ENCODE measurements at places on chromosomes 11 and 22. TPM values are rescaled to one million over a fixed set of nuclear protein-coding genes. Genes with fewer than 3 reads are reported as not detected.

KRTAP5-1 gene
- total RNA-seq: not detected

SLC15A3 gene
- 3.5 TPM for total RNA-seq

ANGPTL5 gene
- total RNA-seq: not detected

TTC36 gene
- total RNA-seq: 1.4 TPM

MUC5B gene
- not detected for total RNA-seq

MOGAT2 gene
- not detected for total RNA-seq

GDPD4 gene
- not detected for total RNA-seq

DNA sequence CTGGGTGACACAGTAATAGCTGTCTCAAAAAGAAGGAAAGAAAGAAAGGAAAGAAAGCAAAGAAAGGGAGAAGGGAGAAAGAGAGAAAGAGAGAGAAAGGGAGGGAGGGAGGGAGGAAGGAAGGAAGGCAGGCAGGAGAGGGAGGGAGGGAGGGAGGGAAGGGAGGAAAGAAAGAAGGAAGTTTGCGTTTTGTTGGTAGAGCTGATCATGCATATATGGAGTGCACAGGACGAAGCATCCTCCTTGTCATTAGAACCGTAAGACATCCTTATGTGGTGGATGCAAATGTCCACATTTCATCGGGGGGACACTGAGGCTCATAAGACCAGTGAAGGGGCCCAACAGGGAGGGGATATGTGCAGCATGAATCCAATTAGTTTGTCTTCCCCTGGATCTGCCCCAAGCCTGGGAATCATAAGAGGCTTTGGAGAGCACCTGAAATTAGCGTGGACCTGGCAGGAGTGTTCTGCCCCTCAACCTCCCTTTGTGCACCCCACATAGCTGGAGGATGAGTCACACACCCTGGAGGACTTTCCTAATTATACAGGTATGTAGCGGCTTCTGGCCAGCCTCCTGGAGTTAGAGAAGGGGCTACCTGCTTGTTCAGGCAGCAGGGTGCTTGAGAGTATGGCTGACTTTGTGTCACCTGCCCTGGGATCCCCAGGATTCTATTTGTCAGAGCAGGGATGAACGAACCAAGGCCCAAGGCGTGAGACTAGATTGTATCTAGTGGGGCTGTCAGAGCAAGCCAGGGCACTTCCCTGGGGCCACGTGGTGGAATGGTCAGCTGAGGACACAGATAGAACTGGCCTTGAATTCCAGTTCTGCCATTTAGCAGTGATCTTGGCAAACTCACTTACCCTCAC lies 119.7 kb upstream of the CD82 start:
- DNase-seq: no peak

GRCh38 chr11:46693597-46694012 lies 6.8 kb downstream of the ARHGAP1 start:
- DNase-seq: no peak

DNA sequence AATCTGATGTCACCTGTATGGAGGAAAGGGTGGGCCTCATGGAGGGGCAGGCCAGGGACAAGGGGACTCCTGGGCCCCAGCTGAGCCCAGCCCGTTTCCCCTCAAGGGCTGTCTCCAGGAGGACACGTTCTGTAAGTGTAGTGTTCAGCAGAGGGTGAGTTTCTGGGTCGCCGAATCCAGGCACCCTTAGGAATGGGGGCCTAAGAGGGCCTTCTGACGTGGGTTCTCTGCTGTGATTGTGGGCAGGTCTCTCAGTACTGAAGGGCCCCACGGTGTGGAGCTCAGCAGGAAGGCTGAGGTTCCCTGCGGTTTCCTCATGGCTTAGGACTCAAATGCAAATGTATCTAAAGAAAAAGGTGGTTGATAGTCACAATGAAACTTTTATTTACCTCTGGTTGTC lies 6.5 kb downstream of the PTDSS2 start:
- peak; percentile 31 for DNase-seq

DNA sequence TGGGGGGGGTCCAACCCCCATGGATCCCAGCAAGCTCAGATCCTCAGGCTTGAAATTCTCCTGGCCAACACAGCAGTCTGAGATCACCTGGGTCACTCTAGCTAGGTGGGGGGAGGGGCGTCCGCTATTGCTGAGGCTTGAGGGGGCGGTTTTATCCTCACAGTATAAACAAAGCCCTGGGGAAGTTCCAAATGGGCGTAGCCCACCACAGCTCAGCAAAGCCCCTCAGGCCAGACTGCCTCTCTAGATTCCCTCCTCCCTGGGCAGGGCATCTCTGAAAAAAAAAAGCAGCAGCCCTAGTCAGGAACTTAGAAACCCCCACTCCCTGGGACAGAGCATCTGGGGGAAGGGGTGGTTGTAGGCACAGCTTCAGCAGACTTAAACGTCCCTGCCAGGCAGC lies 16.7 kb downstream of the TRPC6 start:
- no peak for DNase-seq

DNA sequence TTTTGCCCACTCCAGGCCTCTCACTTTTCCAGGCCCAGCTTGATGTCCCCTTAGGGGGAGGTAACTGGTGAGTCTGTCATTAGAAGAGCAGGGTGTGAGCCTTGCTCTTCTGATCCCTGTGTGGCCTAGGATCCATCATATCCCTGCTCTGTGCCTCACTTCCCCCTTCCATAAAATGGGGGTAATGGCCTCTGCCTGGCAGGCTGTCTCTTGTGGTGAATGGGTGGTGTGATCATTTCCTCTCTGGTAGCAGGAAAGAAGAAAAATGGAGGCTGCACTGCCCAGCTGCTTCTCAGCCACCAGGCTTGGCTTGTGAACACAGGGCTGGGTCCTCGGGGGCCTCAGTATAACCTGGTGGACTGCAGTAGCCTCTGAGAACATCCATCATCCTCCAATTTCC lies 5.6 kb downstream of the ARHGEF17 start:
- DNase-seq: no peak

GRCh38 chr11:44319552-44320288 lies 9.8 kb upstream of the ALX4 start:
- no peak for DNase-seq

DNA sequence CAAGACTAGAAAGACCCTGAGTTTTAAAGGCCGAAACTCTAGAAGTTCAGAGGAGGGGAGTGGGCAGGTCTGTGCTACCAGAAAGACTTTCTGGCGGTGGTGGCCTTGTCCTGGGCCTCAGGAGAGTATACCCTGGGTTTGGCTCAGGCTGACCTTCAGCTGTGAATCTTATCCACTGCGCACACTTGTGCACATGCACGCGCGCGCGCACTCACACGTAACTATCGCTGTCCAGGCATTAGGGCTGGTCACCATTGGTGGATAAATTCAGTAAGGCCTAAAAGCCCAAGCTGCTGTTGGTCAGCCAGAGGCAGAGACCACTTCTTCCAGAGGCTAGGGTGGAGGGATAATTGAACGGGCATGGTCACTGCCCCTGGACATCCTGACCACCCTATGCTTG lies 25.1 kb downstream of the ARHGEF17 start:
- no peak for DNase-seq

DNA sequence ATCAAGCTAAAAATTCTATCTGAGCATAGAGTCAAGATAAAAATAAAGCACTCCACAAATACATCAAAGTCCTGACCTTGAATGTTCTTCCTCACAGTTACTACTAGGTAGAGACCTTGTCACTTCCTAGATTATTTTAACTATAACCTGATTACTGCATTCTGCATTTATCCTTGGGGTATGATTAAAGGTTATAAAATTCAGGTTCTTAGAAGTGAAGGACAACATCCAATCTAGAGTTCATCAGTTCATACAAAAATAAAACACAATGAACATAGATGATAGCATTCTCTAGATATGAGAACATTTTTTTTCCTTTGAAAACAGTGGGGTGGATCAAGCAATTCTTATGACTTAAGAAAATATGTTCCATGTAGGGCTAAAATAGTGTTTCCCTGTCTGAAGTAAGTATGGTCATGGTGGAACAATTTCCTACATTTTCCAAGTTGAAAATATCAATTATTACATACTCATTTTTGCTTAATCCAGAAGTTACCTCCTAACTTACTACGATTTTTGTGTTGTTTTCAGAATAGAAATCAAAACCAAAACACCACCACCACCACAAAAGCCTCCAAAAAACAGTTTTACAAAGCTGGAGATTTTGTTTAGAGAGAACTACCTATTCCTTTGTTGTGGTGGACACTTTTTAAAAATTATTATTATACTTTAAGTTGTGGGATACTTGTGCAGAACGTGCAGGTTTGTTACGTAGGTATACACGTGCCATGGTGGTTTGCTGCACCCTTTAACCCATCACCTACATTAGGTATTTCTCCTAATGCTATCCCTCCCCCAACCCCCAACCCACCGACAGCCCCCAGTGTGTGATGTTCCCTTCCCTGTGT lies 112.0 kb upstream of the DDI1 start:
- DNase-seq: no peak

DNA sequence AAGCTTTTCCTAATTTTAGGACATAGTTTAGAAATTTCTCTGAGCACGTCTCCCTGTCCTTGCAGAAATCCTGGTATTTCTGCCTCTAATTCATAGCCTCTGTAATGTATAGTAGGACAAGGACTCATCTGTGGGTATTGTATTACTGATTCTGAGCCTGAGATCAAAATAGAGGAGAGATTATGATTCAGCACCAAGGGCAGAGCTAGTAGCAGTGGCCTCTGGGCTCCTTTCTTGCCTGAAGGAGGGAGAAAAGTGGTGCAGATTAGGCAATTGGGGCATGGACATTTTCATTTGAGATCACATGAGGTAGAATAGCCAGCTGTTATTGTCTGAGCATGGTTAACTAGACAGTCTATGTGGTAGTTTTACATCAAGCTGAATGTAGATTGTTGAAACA lies 2.8 kb downstream of the MADD start:
- no peak for DNase-seq

- DNase-seq: no peak
These were observed 60.7 kb downstream of the LRRC32 start for GRCh38 chr11:76609736-76610370.

- DNase-seq: no peak
These were observed 14.2 kb downstream of the TXN2 start for GRCh38 chr22:36467042-36467810.

- peak; percentile 27 for DNase-seq
These were observed 562 bp downstream of the ZBED4 start for GRCh38 chr22:49853981-49854831.

DNA sequence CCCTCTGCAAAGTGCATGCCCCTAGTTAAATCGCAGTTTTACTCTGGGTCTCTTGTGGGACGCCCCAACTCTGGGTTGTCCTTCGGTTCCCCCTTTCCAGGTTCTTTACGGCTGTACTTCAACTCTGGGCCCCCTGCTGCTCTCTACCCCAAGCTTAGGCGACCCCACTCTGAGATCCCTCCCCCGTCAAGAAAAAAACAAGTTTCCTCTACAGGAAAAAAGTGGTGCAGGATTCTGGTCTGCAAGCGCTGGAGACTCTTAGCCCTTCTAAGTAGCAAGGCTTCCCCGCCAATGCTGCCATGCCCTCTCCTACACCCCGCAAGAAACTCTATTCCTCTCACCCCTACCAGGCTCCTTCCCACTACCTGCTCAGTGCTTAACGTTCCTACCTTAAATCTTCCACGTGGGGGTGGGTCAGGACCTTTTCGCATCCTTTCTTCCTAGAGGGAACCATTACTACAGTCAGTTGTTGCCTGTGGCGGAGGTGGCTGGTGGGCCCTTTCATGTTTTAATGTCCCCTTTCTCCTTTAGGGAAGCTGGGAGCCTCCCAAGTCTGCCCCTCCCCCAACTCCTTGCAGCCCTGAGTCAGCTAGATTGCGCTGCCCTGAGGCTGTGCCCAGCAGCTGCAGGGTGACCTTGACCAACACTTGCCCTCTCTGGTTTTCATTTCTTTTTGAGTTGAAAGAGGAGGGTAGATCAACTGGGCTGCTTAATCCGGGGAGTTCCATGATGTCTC lies 1.4 kb downstream of the NEFH start:
- no peak for DNase-seq

- no peak for DNase-seq
These were observed 21.3 kb upstream of the KRTAP5-6 start for GRCh38 chr11:1675536-1676228.

DNA sequence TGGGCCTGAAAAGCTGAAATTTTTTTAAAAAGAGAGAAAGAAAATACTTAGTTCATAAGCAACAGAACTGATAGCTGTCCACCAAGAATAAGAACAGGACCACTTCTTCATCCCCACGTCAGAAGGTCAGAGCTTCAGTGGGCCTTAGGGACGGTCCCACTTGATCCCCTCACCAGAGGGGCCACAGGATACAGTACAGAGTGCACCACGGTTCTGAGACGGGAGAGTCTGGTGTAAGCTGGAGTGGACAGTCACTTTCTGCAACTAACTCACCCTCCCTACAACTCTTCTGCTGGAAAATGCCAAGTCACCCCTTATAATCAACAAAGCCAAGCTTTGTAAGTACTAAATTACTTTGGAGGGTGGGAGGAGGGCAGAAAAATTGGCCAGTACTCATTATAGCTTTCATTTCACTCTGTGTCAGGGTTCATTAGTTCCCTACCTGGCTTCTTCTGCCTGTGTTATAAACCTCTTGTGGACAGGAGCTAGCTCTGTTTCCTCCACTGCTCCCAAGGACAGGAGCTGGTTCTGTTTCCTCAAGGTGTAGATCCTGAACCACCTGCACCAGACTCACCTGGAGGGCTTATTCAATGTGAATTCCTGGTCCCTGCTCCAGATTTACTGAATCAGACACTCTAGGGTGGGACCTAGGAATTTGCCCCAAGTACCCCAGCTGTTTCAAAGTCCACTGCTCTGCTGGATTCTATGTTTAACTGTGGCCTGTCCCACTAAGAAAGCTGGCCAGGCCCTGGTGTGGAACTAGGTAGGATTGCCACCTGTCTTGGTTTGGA lies 39.6 kb downstream of the SCGB1A1 start:
- DNase-seq: no peak

GRCh38 chr11:120226714-120227113 lies 13.2 kb upstream of the POU2F3 start:
- DNase-seq: no peak

DNA sequence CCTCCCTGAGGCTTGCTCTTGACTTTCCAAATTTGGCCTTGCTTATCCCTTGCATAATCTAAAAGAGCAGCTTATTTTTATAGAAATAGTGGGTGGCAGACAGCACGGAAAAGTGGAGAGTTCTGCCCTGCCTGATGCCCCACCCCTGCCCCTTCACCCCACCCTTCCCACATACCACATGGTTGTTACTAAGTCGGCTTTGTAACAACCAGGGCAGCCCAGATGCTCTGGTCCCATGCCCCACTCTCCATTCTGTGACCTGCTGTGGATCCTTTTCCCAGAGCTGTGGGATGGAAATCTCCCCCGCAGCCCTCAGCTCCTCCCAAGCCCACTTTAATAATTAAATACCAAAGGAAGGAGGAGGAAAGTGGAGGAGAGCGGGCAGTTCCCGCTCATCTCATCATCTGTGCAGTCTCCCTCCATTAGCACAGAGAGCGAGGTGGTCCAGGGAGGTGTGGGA lies 10.9 kb downstream of the MRGPRF start:
- DNase-seq: no peak

- no peak for DNase-seq
These were observed 4.5 kb downstream of the CHST1 start for GRCh38 chr11:45660729-45661438.

- no peak for DNase-seq
These were observed 63.1 kb downstream of the DHCR7 start for GRCh38 chr11:71385091-71385490.

- no peak for DNase-seq
These were observed 14.7 kb upstream of the SYTL2 start for GRCh38 chr11:85825616-85826015.

Measured in activated T-cell treated with anti-CD3 and anti-CD28 coated beads, Interleukin-2, amount 50 U/mL, for 72 hours (primary cell).